Activated CD8-positive, alpha-beta memory T cell treated with anti-CD3 and anti-CD28 coated beads for 48 hours (primary cell): ENCODE measurements at places on chromosomes 1 and 21.
A peak's percentile ranks its signal among the peaks of the same experiment; 100 is the strongest.

GRCh38 chr1:174413632-174414031, 34.1 kb upstream of the GPR52 start:
- no peak for DNase-seq

DNA sequence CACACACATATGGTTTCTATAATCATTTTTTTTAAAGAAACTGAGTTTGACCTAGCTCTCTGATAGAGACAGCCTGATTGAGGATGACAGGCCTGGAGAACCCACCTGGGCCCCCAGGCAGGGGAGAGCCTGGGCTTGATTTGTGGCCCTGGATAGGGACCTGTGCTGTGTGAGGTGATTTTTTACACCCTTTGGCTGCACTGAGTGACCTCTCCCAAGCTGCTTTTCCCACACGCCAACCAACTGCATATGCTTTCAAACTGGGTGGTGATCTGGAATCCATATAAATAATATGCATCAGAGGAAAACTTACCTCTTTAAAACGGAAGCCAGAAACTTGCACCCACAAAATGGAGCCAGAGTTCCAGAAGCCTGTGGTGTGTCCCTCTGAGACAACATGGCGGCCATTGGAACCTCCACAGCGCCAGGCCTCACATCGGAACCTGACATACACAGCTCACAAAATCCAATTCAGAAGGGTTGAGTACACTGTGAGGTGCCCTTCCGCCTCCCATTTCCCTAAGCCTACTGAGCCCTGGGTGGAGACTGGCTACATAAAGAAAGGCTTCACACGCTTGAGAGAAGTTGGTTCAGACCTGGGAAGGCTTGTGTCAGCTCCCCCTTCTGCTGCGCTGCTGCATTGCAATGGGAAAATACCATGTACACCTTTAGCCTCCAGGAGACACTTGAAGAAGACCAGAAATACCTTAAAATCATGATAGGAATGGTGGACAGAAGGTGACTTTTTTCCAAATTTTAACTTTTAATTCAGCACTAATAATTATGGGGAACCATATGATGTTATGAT, 160.7 kb downstream of the HHIPL2 start:
- DNase-seq: no peak

GRCh38 chr1:244897476-244898254, 33.3 kb upstream of the HNRNPU start:
- DNase-seq: no peak

DNA sequence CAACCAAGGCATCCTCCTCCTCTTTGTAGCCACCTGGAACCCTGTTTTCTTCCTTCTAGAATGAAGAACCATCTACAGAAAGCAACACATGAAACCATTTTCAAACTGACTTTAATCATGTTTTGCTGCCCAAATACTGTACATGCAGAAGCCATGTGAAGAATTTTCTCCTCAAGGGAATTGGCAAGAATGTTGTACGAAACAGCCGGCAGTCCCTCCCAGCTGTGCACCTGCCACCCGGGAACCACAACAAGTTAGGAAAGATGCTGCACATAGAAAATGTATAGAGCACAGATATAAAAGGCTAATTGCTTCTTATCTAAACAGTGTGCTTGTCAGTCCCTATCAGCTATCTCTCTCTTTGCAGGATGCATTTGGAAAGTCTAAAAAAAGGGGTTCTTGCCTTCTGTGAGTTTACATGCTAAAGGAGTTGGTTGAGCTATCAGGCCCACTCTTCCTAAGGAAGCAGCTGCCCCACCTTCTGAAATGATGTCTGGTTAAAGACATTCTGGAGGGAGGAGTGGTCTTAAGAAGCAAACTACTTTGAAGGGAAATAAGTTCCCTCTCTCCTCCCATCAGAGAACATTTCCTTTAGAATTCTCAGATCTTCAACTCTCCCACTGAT, 44.8 kb downstream of the RIMS3 start:
- no peak for DNase-seq

GRCh38 chr1:172938681-172939080, 112.1 kb downstream of the TNFSF18 start:
- DNase-seq: no peak

GRCh38 chr1:193013005-193013404, 46.2 kb downstream of the UCHL5 start:
- DNase-seq: no peak

DNA sequence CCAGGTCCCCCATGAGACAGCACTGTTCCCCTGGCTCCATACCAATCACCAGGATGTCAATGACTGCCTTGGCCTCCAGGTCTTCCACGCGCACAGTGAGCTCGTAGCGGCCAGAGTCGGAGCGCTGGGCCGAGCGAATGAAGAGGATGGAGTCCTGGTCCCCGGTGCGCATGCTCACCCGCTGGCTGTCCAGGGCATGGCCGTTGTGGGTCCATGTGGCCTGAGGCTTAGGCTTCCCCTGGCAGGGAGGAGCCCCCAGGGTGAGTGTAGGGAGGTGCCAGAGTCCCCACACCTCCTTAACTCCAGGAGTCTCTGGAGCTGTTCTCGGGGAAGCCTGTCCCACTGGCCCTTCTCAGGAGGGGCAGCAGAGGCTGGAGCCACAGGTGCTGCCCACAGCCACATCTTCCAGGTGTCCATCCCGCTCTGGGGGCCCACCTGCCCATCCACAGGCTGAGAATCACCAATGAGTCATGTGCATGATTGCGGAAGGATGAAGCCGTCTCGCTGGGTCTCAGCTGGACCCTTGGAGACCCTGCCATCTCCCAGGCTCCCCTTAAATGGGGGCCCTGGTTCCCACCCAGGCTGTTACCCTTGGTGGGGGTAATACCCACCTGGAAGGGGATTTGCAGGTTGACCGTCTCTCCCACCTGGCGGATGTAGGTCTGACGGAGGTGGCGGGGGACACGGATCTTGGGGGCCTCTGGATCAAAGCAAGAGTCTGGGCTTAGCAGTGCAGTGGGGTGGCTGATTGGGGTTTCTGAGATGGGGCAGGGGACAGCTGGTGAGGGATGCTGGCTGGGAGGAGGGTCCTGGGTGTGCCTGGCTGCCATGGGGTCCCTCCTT, 4.1 kb downstream of the MYBPH start:
- DNase-seq: no peak

DNA sequence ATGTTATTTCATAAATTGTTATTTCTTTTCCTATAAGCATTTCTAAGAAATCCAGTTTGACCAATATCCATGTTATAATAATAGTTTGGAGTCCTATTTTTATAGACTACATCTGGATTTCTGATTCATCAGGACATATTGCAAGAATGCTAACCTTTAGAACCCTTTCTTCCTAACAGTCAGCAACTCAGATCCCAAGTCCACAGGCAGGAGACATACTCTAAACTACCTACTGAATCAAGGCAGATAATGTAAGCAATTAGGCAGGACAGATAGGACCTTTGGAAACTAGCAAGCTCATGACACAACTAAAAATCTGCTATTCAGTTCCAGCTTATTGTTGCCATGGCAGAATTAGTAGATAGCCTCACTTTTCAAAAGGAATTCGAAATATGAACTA, 104.1 kb downstream of the DENND1B start:
- DNase-seq: no peak

DNA sequence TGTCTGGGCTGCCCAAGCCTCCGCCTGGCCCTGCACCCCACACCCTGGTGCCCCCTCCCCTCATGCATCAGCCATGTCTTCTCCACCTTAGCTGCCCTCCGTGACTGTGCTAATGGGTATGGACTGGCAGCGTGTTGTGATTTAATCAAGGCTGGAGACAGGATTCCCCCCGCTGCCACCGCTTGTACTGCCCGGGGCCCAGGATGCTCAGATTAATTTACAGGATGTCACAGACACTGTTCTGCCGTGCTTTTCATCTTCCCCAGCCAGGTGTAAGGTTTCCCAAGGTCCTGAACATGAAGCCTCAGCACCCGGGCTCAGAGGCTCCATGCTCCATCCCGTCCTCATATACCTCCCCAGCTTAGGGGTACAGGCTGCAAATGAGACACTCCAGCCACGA, 66.3 kb downstream of the TAS1R2 start:
- no peak for DNase-seq

- DNase-seq: no peak
Measured at GRCh38 chr21:45276596-45276995, 11.1 kb downstream of the POFUT2 start.

- no peak for DNase-seq
Measured at GRCh38 chr1:111406321-111406768, 21.2 kb downstream of the OVGP1 start.

DNA sequence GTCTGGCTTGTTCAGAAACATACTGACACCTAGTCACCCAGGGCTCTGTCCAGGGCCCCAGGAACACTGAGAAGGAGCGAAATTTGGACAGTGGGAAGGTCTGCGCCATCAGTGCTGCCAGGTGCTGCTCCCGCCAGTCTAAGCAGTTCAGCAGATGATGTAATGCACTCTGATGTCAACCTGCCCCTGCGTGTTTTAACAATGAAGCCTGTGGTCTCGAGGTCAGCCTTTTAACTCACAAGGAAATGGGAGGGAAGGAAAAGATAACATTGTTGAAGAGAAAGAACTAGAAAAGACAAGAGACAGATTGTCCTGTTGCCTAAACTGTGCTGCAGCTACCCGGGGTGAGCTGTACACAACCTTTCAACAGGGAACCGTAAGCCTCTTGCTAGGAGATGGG, 126.6 kb upstream of the IFFO2 start:
- no peak for DNase-seq

DNA sequence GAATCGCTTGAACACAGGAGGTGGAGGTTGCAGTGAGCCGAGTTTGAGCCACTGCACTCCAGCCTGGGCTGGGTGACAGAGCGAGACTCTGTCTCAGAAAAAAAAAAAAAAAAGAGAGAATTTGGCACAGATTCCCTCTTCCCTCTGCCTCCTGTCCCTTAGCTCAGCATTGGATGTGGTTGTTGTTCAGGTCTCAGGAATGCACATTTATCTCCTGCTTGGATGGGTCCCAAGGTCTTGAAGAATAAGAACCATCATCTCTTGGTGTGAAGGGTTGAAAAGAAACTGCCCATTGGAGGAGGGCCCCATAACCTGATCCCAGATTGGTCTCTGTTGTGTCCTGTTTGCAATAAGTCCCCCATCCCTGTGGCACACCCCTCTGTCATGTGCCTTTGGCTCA, 34.9 kb downstream of the UBIAD1 start:
- DNase-seq: no peak

- DNase-seq: peak; percentile 44
Measured at GRCh38 chr1:155085504-155086127, 7.0 kb downstream of the EFNA3 start.

DNA sequence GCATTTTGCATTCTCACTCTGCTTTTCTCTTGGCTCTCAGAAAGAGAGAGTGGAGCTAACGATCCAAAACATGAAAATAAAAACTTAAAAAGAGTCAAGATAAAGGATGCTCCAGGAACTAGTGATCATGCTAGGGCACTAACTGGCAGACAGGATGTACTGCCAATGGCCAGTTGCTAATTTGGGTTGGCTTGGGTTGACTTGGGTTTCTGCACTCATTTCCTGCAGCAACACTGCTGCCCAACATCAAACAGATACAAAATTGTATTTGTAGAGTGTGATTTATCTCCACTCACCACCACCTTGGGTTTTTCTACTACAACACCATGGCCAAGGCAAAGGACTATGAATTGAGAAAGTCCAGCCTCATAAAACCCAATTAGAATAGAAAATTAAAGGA, 662.3 kb upstream of the PTBP2 start:
- no peak for DNase-seq

- DNase-seq: no peak
Measured at GRCh38 chr1:94688646-94689045, 131.5 kb upstream of the SLC44A3 start.

DNA sequence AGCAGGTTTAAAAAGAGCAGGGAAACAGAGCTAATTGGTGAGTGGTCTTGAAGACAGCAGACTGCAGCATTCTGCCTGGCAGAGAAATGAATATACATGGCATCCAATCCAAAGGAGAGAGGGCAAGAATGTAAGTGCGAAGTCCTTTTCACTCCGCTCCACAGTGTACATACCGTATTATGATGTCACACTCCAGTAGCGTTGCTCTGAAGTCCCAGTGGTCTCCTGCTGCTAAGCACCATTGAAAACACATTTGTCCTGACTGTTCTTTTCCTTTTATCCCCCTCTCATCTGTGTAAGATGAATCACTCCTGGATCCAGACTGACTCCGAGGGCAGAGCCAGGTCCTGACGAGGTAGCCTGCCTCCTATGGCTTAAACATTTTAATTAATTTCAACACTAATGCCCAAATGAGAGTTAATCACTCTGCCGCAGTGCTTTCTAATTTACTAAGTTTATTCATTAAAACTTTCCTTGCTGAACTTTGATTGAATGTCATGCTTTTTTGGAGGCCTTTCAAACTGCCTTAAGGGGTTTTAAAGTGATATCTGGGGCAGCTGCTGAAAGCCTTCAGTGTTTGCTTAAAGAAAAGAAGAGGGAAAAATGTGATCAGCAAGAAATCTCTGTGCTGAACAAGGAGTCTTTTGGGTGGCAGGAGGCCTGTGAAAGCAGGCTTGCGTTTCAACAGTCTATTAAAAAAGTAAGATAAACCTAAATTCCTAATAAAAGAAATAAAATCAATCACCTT, 227.2 kb downstream of the ATG4C start:
- no peak for DNase-seq

GRCh38 chr1:119481951-119482350, 25.1 kb upstream of the HSD3B1 start:
- no peak for DNase-seq

GRCh38 chr1:183234660-183235476, 48.8 kb downstream of the LAMC2 start:
- no peak for DNase-seq

DNA sequence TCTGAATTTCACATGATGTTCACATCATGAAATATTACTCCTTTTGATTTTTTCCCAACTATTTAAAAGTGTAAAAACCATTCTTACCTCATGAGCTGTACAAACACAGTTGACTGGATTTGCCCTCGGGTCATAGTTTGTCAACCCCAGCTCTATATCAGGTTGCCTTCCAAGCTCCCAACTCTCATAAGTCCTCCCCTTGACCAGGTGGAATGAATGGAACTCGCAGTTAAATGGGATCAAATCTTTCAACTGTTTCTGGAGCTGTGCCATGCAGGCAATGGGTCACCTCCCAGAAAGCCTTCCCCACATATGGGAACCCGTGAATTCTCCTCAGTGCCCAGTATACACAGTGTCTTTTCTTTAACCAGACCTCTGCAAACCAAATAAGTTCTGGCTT, 169.8 kb upstream of the FOXD3 start:
- no peak for DNase-seq

DNA sequence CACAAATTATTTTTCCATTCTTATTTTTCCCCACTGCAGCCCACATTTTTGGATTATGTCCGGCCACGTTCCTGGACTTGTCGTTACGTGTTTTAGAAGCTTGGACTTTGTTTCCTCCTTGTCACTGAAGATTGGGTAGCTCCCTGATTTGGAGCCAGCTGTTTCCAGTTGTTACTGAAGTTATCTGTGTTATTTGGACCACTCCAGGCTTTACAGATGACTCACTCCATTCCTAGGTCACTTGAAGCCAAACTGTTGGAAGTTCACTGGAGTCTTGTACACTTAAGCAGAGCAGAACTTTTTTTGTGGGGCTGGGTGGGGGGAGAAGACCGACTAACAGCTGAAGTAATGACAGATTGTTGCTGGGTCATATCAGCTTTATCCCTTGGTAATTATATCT, 12.2 kb upstream of the AXDND1 start:
- DNase-seq: no peak

- no peak for DNase-seq
Measured at GRCh38 chr1:95154096-95154495, 36.9 kb downstream of the TLCD4 start.
